Type B pancreatic cell (in vitro differentiated cells): ENCODE measurements at places on chromosomes 6 and 20.

- DNase-seq, result no peak
- no peaks in the 10 kb centered on the region for H3K36me3 ChIP-seq
- no peak overlapping the region for H3K4me3 ChIP-seq
- H3K27ac ChIP-seq, result no peak overlapping the region
- no peaks in the 10 kb centered on the region for H3K4me1 ChIP-seq
Measured at GRCh38 chr6:46271107-46271506, 100.3 kb upstream of the ENPP5 start.

- peaks cover 21% of the 10 kb centered on the region for H3K27me3 ChIP-seq
- H3K4me1 ChIP-seq, result peaks cover 7% of the 10 kb centered on the region
- no peak overlapping the region for H3K4me3 ChIP-seq
- H3K36me3 ChIP-seq, result no peaks in the 10 kb centered on the region
Measured at GRCh38 chr6:105644073-105644489, 241.2 kb upstream of the PREP start.

DNA sequence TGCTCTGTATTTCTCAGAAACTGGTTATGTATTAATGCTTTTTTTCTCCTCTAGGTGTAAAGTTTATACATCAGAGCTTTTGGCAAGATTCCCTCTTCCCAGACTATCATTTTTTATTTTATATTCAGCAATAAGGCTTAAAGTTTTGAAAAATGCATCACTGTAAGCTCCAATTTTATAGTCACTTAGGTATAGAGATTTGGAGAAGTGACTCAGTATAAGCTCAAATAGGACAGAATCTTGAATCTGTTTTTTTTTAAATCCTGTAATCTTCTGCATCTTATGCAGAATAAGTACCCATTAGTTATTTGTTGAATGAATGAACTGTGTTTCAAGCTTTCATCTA is 1.0 kb downstream of the NCOA7 start:
- H3K27me3 ChIP-seq, result no peaks in the 10 kb centered on the region
- H3K36me3 ChIP-seq, result no peaks in the 10 kb centered on the region
- peaks cover 21% of the 10 kb centered on the region for H3K4me1 ChIP-seq
- DNase-seq, result no peak

- H3K4me1 ChIP-seq, result peaks cover 9% of the 10 kb centered on the region
- DNase-seq, result peak; percentile 90
- no peaks in the 10 kb centered on the region for H3K36me3 ChIP-seq
- peaks cover 90% of the 10 kb centered on the region for H3K27me3 ChIP-seq
- H3K27ac ChIP-seq, result peak overlapping the region; percentile 4
Measured at GRCh38 chr6:149925974-149926777, 3.3 kb upstream of the RAET1G start.

DNA sequence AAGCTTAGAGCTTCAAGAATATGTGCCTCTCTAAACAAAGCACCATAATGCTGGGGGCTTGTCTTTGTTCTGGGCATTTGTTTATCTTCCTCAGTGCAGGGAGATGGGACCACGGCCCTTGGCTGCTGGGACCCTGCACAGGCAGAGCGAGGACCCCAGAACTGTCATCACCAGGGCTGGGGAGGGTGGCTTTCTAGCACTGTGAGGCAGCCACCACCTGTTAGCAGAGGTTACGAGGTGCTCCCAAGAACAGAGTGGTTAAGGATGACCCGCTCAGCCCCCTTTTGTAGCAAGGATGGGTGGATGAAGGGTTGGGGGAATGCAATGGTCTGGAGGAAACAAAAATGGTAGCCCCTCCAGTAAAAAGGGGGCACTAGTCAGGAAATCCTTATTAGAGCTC is 34.9 kb downstream of the METTL24 start:
- H3K4me1 ChIP-seq, result peaks cover 73% of the 10 kb centered on the region
- DNase-seq, result no peak
- no peaks in the 10 kb centered on the region for H3K27me3 ChIP-seq

DNA sequence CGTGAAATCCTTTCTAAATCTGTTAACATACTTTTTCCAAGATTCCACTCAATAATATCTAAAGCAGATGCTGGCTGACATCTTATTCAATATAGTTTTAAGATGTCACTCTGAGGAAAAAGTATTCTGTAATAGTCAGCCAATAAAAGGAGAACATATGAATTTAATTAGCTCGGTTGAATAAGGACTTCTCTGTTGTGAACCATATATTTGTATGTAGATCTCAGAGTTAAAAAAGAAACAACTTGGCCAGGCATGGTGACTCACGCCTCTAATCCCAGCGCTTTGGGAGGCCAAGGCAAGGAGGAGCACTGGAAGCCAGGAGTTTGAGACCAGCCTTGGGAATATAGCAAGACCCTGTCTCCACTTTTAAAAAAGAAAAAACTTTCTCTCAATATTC is 7.4 kb upstream of the CD24 start:
- no peak for DNase-seq
- peaks cover 2% of the 10 kb centered on the region for H3K27me3 ChIP-seq
- H3K4me3 ChIP-seq, result no peak overlapping the region
- no peaks in the 10 kb centered on the region for H3K36me3 ChIP-seq

GRCh38 chr6:105263685-105264610 is 84.1 kb upstream of the POPDC3 start:
- no peak overlapping the region for H3K27ac ChIP-seq
- peaks cover 4% of the 10 kb centered on the region for H3K27me3 ChIP-seq
- H3K4me3 ChIP-seq, result no peak overlapping the region
- H3K4me1 ChIP-seq, result peaks cover 18% of the 10 kb centered on the region
- no peak for DNase-seq

DNA sequence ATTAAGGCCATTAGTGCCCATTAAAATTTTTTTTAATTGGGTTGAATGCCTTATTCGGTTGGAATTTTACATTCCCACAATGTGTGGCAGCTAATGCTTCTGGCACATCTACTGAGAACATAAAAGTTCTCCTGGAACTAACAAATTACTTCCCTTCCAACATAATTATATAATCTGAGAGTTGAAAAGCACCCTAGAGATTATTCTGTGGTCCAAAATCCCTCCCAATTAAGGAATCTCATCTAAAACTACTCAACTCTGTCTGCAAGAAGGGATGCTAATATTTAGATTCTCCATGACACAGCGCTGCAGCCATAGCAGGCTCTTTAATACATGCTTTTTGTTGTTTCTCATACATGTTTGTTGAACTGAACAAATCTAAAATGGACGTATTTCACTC is 4.0 kb downstream of the NUDT3 start:
- no peak overlapping the region for H3K4me3 ChIP-seq
- no peak overlapping the region for H3K27ac ChIP-seq
- no peaks in the 10 kb centered on the region for H3K36me3 ChIP-seq
- no peak for DNase-seq
- H3K4me1 ChIP-seq, result peaks cover 44% of the 10 kb centered on the region

- no peaks in the 10 kb centered on the region for H3K36me3 ChIP-seq
- H3K27ac ChIP-seq, result no peak overlapping the region
- H3K4me3 ChIP-seq, result no peak overlapping the region
Measured at GRCh38 chr6:451847-452246, 60.3 kb downstream of the IRF4 start.

GRCh38 chr6:166592821-166593220 is 6.3 kb upstream of the RAMACL start:
- DNase-seq, result no peak
- no peaks in the 10 kb centered on the region for H3K27me3 ChIP-seq
- no peak overlapping the region for H3K4me3 ChIP-seq
- peaks cover 38% of the 10 kb centered on the region for H3K4me1 ChIP-seq
- H3K27ac ChIP-seq, result no peak overlapping the region

DNA sequence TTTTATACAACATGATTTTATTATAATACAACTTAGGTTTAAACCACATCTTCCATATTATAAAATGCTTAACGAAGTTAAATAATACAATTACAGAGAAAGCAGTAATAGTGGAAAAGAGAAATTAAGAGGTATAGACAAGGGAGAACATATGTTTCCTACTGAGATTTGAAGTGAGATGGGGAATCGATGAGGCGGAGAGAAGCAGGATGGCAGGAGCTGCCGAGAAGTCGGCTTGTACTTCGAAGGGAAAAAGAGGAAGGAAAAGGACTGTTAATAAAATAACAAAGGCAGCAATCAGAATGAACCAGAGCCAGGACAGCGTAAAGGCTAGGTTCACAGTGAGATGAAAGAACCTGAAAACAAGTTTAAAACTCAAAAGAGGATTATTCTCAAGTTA is 15.4 kb downstream of the FBXL4 start:
- peaks cover 8% of the 10 kb centered on the region for H3K4me1 ChIP-seq
- H3K4me3 ChIP-seq, result no peak overlapping the region
- no peak for DNase-seq
- peaks cover 32% of the 10 kb centered on the region for H3K36me3 ChIP-seq

DNA sequence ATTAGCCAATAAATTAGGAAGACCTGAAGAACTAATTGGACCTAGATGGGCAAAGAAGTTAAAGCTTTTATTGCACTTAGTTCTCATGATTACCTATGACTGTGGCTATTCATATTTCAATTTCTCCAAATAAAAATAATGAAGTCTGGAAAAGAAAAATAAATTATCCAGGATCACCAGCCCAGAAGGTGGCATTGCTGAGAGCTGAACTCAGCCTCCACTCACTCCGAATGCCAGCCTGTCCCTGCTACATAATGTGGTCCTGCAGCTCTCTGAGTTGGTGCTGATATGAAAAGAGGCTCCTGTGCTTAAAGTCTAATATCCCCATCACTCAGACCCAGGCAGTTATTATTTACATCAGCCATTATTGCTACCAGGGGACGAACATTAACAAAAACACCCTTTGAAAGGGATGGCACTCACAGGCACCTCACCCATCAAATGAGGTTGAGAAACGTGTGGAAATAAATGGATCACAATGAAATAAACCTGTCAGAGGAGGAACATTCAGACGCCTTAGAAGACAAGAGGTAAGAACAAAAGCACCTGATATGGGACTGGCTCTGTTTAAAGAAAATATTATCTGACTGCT is 649.7 kb upstream of the CHD6 start:
- no peak overlapping the region for H3K4me3 ChIP-seq
- H3K4me1 ChIP-seq, result no peaks in the 10 kb centered on the region
- no peak for DNase-seq
- H3K27ac ChIP-seq, result no peak overlapping the region
- H3K36me3 ChIP-seq, result no peaks in the 10 kb centered on the region

GRCh38 chr6:27296106-27296783 is 15.8 kb downstream of the POM121L2 start:
- peak overlapping the region; percentile 87 for H3K4me3 ChIP-seq
- H3K36me3 ChIP-seq, result no peaks in the 10 kb centered on the region
- DNase-seq, result no peak
- H3K4me1 ChIP-seq, result peaks cover 21% of the 10 kb centered on the region
- peak overlapping the region; percentile 67 for H3K27ac ChIP-seq
- peaks cover 87% of the 10 kb centered on the region for H3K27me3 ChIP-seq

DNA sequence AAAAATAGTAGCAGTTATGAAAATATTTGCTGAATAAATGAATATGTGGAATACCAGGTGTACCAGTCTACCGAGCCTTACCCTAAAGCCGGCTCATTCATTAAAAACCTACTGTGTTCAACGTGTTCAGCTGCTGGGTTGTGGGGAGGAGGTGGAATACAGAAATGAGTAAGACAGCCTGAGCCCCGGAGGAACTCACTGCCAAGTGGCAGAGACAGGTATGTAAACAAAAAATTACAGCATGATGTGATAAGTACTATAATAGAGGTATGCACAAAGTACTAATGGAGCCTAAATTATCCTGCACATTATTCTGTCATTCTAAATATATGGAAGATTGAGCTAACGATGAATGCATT is 6.8 kb upstream of the ADTRP start:
- no peak overlapping the region for H3K27ac ChIP-seq
- no peaks in the 10 kb centered on the region for H3K4me1 ChIP-seq
- no peak overlapping the region for H3K4me3 ChIP-seq

GRCh38 chr6:131293472-131293911 is 158.2 kb downstream of the AKAP7 start:
- H3K4me1 ChIP-seq, result peaks cover 19% of the 10 kb centered on the region
- no peaks in the 10 kb centered on the region for H3K36me3 ChIP-seq
- H3K4me3 ChIP-seq, result no peak overlapping the region
- H3K27ac ChIP-seq, result no peak overlapping the region
- DNase-seq, result no peak

DNA sequence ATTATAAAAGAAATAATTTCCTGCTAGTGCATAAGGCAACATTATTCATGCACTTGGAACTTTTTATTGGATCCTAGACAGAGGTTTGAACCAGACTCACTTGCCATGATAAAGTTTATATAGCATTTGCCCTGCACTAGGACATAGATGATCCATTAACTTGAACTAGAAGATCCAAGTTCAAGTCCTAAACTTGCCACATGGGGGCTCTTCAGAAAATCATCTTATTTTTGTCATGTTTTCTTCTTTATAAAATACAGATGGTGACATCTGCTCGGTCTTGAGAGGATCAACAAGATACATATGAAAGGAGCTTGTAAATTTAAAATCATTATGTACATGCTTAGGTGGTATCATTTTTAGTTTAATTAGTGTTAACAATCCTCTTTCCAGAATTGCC is 94.5 kb downstream of the SIM1 start:
- DNase-seq, result no peak
- no peak overlapping the region for H3K27ac ChIP-seq
- H3K4me1 ChIP-seq, result peaks cover 10% of the 10 kb centered on the region
- H3K36me3 ChIP-seq, result no peaks in the 10 kb centered on the region
- H3K27me3 ChIP-seq, result peaks cover 6% of the 10 kb centered on the region

DNA sequence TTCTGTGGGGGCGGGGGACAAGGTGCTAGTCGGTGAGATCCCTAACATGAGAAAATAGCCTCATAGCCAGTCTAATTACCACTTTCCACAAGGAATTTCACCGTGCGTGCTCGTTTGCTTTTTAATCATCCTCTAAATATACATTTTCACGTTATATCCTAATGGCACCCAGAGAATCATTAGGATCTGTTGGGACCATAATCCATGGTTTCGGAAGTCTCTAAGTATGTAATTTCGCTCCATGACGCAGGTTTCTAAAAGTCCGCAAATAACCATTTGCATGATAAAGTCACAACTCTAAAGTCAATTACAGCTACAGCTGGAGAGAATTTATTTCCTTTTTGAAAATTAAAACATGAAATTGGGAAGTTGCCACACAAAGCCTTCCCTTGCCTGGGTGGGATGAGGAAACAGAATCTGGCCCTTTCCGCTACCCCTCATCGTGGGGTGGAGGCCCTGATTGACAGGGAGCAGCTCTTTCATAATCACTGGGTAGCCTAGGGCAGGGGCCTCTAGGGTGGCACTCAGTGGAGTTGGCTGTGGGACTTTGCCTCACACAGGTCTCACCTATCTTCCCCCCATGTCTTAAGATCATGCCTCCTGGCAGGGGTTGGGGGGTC is 81.9 kb downstream of the LRFN2 start:
- no peak for DNase-seq
- H3K27me3 ChIP-seq, result peaks cover 6% of the 10 kb centered on the region
- H3K4me3 ChIP-seq, result no peak overlapping the region
- no peaks in the 10 kb centered on the region for H3K4me1 ChIP-seq
- H3K27ac ChIP-seq, result no peak overlapping the region

- peaks cover 7% of the 10 kb centered on the region for H3K4me1 ChIP-seq
- H3K27me3 ChIP-seq, result no peaks in the 10 kb centered on the region
- peak overlapping the region; percentile 34 for H3K27ac ChIP-seq
- DNase-seq, result no peak
Measured at GRCh38 chr6:53718597-53719460, 53.3 kb upstream of the KLHL31 start.

DNA sequence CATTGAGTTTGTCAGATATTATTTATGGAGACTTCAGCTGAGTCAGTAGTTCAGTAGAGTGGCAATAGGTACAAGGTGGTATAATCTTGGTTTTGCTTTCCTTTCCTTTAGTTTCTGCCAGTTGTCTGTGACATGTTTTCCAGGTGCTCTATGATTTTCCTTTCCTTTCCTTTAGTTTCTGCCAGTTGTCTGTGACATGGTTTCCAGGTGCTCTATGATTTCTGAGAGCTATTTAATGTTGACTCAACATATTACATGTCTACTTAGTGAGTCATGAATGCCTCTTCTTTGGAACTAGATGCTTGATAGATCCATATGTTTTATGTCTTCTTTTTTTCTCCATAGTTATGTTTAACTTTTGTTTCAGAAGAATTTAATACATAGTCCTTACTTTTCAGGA is 186.4 kb upstream of the DEFB112 start:
- H3K4me1 ChIP-seq, result no peaks in the 10 kb centered on the region
- H3K4me3 ChIP-seq, result no peak overlapping the region
- H3K27ac ChIP-seq, result no peak overlapping the region
- H3K36me3 ChIP-seq, result no peaks in the 10 kb centered on the region
